RPMI8226 (cell line): ENCODE measurements at places on chromosomes 16 and 17.

- peak; percentile 88 for DNase-seq
These were observed 75.2 kb upstream of the KSR1 start for GRCh38 chr17:27381007-27381501.

DNA sequence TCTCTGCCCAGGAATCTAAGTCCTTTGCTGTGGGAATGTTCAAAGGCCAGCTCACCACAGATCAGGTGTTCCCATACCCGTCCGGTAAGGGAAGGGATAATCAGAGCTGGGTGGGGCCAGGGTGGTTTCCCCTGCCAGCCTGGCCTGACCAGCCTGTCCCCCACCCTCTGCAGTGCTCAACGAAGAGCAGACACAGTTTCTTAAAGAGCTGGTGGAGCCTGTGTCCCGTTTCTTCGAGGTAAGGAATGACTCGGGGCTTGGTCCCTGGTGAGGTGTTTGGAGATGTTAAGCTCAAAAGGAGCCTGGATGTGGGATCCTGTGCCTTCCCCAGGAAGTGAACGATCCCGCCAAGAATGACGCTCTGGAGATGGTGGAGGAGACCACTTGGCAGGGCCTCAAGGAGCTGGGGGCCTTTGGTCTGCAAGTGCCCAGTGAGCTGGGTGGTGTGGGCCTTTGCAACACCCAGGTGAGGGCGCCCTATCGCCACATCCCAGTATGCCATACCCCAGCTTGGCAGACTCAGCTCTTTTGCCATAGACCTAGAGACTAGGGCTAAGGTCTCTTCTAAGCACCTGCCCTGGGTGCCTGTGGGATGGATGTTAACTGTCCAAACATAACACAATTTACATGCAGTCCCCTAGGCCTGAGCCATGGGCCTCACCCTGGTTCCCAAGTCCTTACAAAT lies 997 bp downstream of the ACADVL start:
- DNase-seq = peak; percentile 82

- DNase-seq = peak; percentile 69
These were observed 30.7 kb upstream of the CDH5 start for GRCh38 chr16:66335704-66336329.

GRCh38 chr17:19390951-19391350 lies 4.0 kb upstream of the MFAP4 start:
- no peak for DNase-seq

DNA sequence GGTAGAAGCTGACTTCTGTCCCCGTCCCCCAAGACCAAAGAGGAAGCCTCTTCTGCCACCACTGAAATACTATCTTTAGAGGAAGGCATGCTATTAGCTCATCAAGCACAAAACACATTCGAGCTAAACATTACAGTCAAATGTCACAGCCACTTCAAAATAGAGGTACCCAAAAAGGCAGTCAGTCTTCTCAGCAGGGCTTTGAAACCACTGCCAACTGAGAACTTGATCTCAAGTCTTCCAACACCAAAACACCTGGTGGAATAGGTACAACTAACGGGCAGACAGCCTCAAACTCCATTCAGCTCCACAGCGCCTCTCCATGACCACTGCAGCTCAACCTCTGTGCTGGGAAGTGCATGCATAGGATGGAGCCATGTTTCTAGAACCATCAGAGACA lies 36.0 kb downstream of the ZFHX3 start:
- peak; percentile 20 for DNase-seq

DNA sequence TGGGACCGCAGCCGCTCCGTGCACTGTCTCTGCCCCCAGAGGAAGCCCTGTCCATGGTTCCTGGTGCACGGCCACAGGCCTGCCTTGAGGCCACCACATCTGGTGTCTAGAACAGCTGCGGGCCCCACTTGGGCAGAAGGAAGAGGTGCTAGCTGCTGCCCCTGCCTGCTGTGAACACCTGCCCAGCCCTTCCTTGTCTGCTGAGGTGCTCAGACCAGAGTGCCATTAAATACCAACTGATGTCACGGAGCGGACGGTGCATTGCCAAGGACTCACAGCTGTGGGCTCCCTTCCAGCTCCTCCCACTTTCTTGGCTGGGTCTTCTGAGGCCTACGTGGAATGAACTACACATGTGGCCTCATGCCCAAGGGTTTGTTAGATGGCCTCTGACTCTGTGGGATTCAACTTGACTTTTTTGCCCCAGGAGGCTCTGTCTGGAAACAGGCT lies 146.1 kb downstream of the RAB11FIP4 start:
- DNase-seq = no peak

GRCh38 chr17:42181851-42182207 lies 887 bp upstream of the KCNH4 start:
- no peak for DNase-seq

GRCh38 chr17:40611840-40612474 lies 35.7 kb downstream of the SMARCE1 start:
- DNase-seq = no peak

DNA sequence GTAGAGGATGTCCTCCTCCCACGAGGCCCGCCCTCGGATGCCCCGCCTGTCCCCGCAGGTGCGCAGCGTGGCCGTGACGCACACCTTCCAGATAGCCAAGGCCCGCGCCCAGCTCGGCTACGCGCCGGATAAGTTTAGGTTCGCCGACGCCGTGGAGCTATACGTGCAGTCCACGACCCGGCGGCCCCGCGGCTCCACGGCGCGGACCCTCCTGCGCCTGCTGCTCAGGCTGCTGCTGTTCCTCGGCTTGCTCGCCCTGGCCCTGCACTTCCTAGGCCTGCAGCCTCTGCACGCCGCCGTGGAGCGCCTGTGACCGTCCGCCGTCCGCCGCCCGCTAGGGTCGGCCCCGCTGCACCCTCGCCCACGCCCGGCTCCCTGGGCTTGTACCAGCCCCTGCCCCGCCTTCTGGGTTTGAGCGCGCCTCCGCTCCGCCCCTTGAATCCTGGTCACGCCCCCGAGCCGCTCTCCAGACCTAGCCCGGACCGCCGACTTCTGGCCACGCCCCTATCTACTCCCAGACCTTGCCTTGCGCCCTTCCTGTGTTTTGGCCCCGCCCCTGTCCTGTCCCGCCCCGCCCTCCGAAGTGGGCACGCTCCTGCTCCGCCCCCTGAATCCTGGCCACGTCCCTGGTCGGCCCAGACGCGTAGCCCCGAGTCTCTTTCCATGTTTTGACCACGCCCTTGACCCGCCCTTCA lies 15.8 kb upstream of the EEF2K start:
- peak; percentile 100 for DNase-seq

DNA sequence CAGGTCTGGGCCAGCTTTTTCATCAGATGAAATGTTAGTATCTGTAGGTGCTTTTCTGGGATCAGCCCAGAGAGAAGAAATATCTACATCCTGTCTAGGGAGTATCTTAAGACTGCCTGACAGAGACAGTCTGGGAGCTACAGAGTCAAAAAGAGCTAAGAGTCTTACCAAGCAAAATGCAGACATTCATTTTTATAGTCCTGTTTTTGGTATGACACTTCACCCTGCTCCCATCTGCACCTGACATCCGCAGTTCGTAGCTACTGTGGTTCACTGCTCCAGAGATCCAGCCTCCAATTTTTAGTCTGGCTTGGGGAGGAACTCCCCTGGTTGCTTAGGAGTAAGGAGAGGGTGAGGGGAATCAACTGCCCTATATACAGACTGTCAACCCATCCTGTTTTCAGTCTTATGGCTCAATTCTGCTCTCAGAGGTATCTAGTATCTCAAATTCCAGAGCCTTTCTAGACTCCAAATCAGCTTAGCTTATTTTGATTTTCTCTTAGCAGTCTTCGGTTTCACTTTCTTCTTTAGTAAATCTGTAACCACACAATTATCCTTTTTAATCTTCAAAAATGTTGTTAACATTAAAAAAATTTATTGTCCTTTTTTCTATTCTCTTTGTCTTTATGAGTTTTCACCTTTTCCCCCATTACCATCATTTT lies 97.8 kb downstream of the TMEM100 start:
- DNase-seq = no peak

GRCh38 chr16:84085773-84086172 lies 31.0 kb downstream of the MBTPS1 start:
- no peak for DNase-seq

- peak; percentile 45 for DNase-seq
These were observed 536 bp downstream of the TMC6 start for GRCh38 chr17:78127888-78128550.

DNA sequence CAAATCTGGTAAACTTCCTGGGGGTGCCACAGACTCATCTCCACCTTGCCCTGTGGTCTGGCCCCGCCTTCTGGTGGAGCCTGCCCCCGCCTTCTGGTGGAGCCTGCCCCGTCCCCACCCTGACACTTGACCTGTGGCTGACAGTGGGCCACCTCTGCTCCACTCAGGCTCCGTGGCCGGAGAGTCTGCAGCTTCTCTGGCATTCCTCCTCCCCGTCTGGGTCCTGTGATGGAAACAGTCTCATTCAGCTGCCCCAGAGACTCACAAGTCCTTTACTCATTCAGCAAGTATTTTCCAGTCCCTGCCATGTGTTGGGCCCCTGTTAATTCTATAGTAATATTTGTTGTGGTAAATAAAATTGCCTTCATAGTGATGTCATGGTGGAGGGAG lies 21.0 kb upstream of the G6PC1 start:
- DNase-seq = no peak

GRCh38 chr17:57484081-57484666 lies 227.9 kb downstream of the MSI2 start:
- DNase-seq = no peak

DNA sequence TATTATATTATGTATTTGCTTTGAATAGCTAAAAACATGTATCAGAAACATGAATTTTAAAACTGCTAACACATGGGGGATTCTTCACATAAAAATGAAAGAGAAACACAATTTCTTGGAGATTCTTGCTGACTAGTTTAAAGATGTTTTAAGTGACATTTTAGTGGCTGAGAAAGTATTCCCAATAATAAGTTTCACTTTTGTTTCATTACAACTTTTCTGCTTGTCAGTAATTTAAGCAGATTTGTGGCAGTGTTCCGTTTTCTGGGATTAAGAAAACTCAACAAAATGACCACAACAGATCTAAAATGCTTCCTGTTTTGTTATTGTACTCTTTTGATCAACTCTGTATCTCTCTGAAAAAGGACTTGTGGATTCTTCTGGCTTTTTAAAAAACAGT lies 75.9 kb downstream of the NLK start:
- peak; percentile 52 for DNase-seq

DNA sequence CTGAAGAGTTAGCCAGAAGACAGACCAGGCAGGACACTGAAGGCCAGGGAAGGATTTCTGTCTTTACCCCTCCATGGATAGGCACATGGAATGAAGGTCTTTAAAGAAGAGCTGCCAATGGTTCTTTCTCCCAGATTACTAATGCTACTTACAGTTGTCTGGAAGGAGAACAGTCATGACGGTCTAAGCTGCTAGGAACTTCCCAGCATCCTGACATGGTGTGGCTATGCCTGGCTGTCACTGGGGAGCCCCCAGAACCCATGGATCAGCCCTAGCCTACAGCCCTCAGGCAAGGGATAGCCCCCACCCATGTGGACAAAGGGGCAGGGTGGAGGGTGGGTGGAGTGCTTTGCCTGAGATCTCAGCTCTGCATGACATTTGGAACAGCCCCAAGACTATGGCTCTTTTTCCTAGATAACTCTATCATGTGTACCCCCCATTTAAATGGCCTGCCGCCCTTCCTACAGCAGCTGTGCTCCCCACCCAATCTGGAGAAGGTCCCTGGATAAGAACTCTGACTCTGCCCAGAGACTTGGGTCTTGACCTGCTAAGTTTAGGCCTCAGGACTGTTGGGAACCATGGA lies 9.2 kb upstream of the KAT7 start:
- DNase-seq = no peak

DNA sequence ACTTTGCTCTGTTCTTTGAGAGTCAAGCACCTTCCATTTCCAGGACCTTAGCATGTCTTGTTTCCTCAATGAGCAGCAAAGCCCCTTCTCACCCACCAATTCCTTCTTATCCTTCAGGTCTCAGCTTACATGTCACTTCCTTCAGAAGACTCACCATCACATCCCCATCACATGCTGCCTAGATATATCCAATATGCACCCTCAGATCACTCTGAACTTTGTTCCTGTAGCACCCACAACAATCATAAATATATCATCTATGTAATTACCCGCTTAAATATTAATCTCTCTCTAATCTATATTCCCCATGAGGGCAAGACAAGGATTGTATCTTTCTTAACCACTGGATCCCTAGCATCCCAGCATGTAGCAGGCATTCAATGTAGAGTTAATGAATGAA lies 30.4 kb downstream of the KANSL1 start:
- DNase-seq = no peak

- DNase-seq = no peak
These were observed 8.6 kb downstream of the RIPOR1 start for GRCh38 chr16:67537270-67537635.

DNA sequence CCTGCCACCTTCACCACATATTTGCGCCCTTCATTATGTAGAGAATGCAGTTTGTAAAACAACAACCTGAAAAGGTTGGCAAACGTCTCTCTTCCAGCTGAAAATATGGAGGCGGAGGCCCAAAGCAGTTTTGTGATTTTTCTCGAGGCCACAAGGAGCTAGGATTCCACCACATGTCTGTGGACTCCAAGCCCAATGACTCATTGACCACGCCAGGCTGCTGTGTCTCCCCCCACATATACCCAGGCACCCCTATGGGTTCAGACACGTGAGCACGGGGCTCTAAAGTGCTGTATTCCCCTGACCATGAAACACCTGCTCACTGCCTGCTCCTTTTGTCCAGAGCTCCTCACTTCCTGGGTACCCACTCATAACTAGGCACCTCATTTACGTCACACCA lies 121.4 kb upstream of the CDH5 start:
- DNase-seq = no peak

DNA sequence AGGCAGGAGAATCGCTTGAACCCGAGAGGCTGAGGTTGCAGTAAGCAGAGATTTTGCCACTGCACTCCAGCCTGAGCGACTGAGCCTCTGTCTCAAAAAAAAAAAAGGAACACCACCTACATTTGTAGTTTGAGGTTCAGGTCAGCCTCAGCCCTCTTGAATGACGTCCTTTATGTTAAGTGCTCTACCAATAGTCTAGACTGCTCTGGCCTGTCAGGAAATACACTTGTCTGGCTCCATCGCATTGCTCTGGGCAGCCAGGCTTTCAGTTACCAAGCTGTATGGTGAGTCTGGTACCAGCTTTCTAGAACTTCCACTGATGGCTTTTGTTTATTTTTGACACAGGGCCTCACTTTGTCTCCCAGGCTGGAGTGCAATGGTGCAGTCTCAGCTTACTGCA lies 11.4 kb downstream of the SOCS7 start:
- no peak for DNase-seq

- DNase-seq = peak; percentile 57
These were observed 70.6 kb upstream of the CLEC3A start for GRCh38 chr16:77951788-77952187.

- no peak for DNase-seq
These were observed 29.1 kb downstream of the DUSP14 start for GRCh38 chr17:37518826-37519225.

GRCh38 chr16:52002026-52002425 lies 544.9 kb downstream of the TOX3 start:
- DNase-seq = no peak

- DNase-seq = no peak
These were observed 9.7 kb downstream of the ZNHIT3 start for GRCh38 chr17:36496018-36496789.
